ENCODE measurements at places on chromosomes 7 and 10. TPM values are rescaled to one million over a fixed set of nuclear protein-coding genes. Genes with fewer than 3 reads are reported as not detected.

Gene DLG5
- 6.6 TPM for total RNA-seq

Gene CAMK1D
- 4.4 TPM for total RNA-seq

Gene ICA1
- 56.1 TPM for total RNA-seq

Gene CEP55
- 0.51 TPM for total RNA-seq

- H3K36me3 ChIP-seq, result peaks cover 73% of the 10 kb centered on the region
These were observed 15.2 kb downstream of the FAM20C start for GRCh38 chr7:207418-208129.

GRCh38 chr10:130363899-130364445 lies 227.8 kb downstream of the GLRX3 start:
- DNase-seq, result no peak
- H3K36me3 ChIP-seq, result no peaks in the 10 kb centered on the region
- H3K4me1 ChIP-seq, result no peaks in the 10 kb centered on the region
- H3K27ac ChIP-seq, result no peak overlapping the region
- H3K27me3 ChIP-seq, result no peaks in the 10 kb centered on the region

DNA sequence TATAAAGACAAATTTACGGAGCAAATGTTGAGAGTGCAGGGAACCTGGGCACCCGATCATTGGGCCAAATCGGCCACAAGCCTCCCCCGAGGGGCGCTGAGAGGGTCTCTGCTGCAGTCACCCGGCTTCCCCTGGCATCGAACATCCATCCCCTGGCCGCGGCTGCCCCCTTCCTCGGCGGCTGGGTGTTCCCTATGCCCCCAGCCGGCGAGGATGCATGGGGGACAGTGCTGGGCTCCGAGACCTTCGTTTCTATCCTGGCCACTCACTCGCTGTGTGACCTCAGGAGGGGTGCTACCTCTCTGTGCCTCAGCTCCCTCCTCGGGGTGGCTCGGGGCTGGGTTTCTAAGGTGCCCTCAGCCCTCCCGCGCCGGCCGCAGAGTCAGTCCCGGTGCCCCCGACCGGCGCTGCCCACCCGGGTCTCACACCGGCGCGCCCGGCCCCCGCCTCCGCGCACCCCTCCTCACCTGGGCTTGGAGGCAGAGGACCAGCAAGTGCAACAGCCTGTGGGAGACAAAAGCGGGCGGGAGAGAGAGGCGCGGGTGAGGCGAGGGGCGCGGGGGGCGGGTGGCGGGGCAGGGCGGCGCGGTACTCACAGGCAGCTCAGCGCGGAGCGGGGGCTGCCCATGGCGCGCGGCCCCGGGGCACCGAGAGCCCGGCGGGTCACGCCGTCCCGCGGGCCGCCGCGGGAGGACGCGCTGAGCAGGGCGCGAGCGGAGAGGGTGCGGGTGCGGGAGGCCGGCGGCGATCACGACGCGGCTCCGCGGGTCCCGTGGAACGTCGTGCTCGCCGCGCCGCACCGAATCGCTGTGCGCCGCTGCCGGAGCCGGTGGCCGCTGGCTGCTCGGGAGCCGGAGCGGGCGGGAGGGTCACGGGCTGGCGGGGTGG lies at the start of gene FGF8:
FGF8 (minus strand) TSS at position 842 of the 888 bp plus-strand sequence; CDS start at position 628, 214 bp downstream.
- no peak within 1 kb of the TSS for H3K27ac ChIP-seq
- H3K27me3 ChIP-seq, result peaks cover 82% of the 10 kb centered on the region
- DNase-seq, result no peak
- peaks cover 32% of the 10 kb centered on the region for H3K4me1 ChIP-seq

- no peaks in the 10 kb centered on the region for H3K27me3 ChIP-seq
- no peak overlapping the region for H3K4me3 ChIP-seq
- H3K36me3 ChIP-seq, result no peaks in the 10 kb centered on the region
- no peaks in the 10 kb centered on the region for H3K4me1 ChIP-seq
- no peak for DNase-seq
These were observed 72.4 kb downstream of the AUTS2 start for GRCh38 chr7:69670701-69671100.

DNA sequence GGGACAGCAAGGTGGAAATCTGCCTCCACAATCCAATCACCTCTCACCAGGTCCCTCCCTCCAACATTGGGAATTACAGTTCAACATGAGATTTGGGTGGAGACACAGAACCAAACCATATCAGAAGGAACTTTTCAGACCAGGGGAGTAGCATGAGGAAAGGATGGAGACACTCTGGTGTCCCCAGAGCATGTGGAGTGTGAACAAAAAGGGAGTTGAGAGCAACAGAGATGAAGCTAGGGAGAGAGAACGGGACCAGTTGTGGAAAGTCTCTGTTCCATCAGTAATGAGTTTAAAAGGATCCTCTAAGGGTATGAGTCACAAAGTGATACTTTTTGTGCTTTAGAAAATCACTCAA lies 382.0 kb downstream of the SFMBT2 start:
- DNase-seq, result no peak
- H3K27ac ChIP-seq, result no peak overlapping the region
- no peaks in the 10 kb centered on the region for H3K27me3 ChIP-seq

GRCh38 chr10:71392791-71393781 lies 3.6 kb upstream of the CDH23 start:
- DNase-seq, result no peak
- no peaks in the 10 kb centered on the region for H3K36me3 ChIP-seq
- H3K4me3 ChIP-seq, result no peak overlapping the region
- H3K27ac ChIP-seq, result no peak overlapping the region
- H3K4me1 ChIP-seq, result peaks cover 7% of the 10 kb centered on the region
- H3K27me3 ChIP-seq, result peaks cover 10% of the 10 kb centered on the region

DNA sequence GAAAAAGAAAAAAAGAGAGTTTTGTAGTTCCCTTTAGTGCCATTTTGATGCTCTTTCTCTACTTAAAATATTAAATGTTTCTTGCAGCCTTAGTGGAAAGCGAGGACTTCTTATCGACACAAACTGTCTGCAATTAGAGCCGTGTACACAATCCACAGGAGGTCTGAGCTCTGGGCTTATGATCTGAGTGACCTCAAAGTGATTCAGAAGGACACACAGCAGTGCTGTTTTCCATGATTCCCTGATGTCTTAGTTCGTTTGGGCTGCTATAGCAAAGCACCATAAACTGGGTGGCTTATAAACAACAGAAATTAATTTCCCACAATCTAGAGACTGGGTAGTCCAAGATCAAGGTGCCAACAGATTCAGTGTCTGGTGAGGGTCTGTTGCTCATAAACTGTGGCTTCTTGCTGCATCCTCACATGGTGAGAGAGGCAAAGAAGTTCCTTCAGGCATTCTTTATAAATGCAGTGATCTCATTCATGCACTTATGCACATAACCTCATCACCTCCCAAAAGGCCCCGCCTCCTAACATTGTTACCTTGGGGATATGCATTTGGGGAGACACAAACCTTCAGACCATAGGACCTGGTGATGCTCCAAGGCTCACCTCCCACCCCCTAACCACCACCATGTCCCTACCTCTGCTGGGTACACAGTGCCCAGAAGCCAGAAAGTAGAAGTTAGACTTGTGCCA lies 204.5 kb upstream of the GHITM start:
- no peak overlapping the region for H3K4me3 ChIP-seq
- no peak overlapping the region for H3K27ac ChIP-seq
- no peak for DNase-seq
- no peaks in the 10 kb centered on the region for H3K36me3 ChIP-seq
- no peaks in the 10 kb centered on the region for H3K4me1 ChIP-seq

- no peaks in the 10 kb centered on the region for H3K27me3 ChIP-seq
- H3K4me3 ChIP-seq, result no peak overlapping the region
- H3K4me1 ChIP-seq, result no peaks in the 10 kb centered on the region
- H3K27ac ChIP-seq, result no peak overlapping the region
These were observed 48.2 kb downstream of the EZH2 start for GRCh38 chr7:148835854-148836253.

- H3K27me3 ChIP-seq, result no peaks in the 10 kb centered on the region
- no peak overlapping the region for H3K4me3 ChIP-seq
- DNase-seq, result no peak
- H3K36me3 ChIP-seq, result no peaks in the 10 kb centered on the region
- no peak overlapping the region for H3K27ac ChIP-seq
These were observed 128.6 kb downstream of the CCNY start for GRCh38 chr10:35464825-35465456.

DNA sequence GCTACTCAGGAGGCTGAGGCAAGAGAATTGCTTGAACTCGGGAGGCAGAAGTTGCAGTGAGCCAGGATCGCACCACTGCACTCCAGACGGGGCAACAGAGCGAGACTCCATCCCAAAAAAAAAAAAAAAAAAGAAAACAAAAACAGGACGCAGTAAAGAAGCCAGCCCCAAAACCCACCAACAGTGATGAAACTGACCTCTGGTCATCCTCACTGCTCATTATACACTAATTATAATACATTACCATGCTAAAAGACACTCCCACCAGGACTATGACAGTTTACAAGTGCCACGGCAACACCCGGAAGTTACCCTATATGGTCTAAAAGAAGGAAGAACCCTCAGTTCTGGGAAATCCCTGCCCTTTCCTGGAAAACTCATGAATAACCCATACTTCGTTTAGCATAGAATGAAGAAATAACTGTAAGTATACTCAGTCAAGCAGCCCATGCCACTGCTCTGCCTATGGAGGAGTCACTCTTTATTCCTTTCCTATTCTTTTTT lies 40.0 kb upstream of the EIF4H start:
- DNase-seq, result no peak
- no peak overlapping the region for H3K4me3 ChIP-seq
- H3K36me3 ChIP-seq, result no peaks in the 10 kb centered on the region
- H3K27ac ChIP-seq, result no peak overlapping the region

DNA sequence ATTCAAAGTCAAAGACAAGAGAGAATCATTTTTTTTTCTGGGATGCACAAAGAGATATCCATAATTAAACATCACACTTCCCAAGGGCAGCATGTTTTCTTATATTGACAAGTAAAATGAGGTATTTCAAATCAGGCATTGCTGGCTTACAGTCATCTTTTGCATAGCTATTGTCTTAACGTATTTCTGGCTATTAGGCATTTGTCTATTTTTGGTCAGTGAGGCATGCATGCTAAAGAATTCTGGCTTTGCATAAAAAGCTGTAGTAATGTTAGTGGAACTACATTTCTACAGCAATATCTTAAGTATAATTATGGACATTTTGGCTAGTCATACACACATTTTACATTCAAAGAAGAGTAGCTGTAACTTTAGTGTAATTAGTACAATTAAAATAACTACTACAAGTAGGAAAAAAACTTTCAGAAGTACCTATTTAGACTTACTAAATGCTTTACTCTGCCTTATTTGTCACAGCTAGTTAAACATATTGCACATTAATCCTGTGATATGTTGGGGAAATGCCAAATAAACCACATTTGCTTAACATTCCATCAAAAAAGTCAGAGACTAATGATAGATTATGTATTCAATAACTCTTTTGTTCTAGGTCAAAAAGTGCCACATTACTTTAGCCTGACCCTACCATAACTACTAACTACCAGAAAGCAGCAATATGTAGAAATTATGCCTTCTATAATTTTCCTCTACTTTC lies 76.4 kb downstream of the RELN start:
- no peak overlapping the region for H3K4me3 ChIP-seq
- no peaks in the 10 kb centered on the region for H3K27me3 ChIP-seq
- no peak overlapping the region for H3K27ac ChIP-seq
- no peak for DNase-seq

- H3K4me1 ChIP-seq, result no peaks in the 10 kb centered on the region
- H3K27ac ChIP-seq, result no peak overlapping the region
- DNase-seq, result no peak
- H3K27me3 ChIP-seq, result no peaks in the 10 kb centered on the region
- no peak overlapping the region for H3K4me3 ChIP-seq
These were observed 227.6 kb upstream of the NPSR1 start for GRCh38 chr7:34430456-34430855.

DNA sequence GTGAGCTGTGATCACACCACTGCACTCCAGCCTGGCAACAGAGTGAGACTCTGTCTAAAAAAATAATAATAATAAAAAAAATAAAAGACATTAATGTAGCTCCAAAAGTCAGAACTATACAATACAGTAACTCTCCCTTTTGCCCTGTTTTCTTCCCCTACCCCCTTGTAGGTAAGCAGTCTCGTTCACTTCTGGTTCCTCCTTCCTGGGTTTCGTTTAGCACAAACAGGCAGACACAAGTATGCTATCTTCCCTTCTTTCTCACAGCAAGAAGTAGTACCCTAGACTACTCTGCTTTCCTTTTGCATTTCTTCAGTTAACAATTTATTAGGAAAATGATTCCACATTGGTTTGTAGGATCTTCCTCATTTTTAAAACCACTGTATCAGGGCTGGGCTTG lies 33.1 kb downstream of the PDSS1 start:
- DNase-seq, result no peak
- no peak overlapping the region for H3K27ac ChIP-seq
- no peaks in the 10 kb centered on the region for H3K27me3 ChIP-seq

Data from heart right ventricle (tissue), 16 donors.